ENCODE measurements at places on chromosomes 11 and 22.

GRCh38 chr22:20242393-20243175 is 25.5 kb downstream of the RTN4R start:
- no peak for DNase-seq

- no peak for DNase-seq
Measured at GRCh38 chr11:102293873-102294601, 23.2 kb upstream of the BIRC3 start.

GRCh38 chr22:30170129-30170528 is 76.4 kb downstream of the LIF start:
- no peak for DNase-seq

- DNase-seq = no peak
Measured at GRCh38 chr11:63673579-63673978, 2.4 kb upstream of the ATL3 start.

- no peak for DNase-seq
Measured at GRCh38 chr11:9577556-9577955, 4.1 kb downstream of the WEE1 start.

- peak; percentile 45 for DNase-seq
Measured at GRCh38 chr22:47322854-47323253, 560.4 kb downstream of the TBC1D22A start.

GRCh38 chr11:11587122-11587521 is 34.7 kb downstream of the GALNT18 start:
- no peak for DNase-seq

- no peak for DNase-seq
Measured at GRCh38 chr11:2793701-2794045, 91.9 kb downstream of the CDKN1C start.

- DNase-seq = no peak
Measured at GRCh38 chr22:19664951-19665783, 49.1 kb upstream of the SEPTIN5 start.

DNA sequence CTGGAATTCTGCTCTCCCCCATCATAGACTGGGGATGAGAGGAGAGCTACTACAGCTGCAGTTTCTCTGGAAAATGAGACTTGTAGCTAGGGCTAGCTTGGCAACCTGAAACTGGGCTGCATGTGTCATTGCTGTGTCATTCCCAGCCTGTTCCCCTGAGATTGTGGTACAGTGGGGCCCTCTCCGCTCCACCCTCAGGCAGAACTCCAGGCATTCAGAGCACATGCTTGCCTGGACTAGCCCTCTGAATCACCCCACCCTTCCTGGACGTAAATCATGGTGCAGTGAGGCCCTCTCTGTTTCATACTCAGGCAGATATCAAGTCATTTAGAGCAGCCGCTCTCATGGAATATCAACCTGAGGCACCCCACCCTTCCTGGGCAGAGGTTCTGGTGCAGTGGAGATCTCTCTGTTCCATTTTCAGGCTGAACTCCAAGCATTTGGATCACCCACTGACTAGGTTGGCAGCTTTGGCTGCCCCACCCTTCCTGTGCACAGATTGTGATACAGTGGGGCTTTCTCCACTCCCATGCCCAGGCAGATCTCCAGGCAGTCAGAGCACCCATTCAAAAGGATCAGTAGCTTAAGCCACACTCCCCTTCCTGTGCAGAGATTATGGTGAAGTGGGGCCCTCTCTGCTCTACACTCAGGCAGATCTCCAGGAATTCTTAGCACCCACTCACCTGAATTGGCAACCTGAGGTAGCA is 274.4 kb downstream of the C11orf87 start:
- no peak for DNase-seq

DNA sequence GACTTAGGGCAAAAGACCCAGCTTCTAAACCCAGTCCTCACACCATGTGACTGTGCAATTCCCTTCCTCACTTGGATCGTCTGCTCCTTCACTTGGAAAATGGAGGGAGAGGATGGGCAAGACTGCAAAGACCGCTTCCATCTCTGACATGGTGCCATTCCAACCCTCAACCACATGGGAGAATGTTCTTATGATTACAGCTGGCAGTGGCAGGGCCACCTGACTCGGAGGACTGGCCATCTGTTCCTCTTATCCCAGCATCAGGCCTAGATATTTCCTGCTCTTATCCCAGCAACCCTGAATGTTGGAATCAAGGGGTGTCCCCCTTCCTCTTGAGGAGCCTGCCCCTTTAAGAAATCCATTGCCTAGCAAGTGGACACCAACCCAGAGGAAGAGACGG is 15.4 kb downstream of the DSCAML1 start:
- no peak for DNase-seq

GRCh38 chr11:18623707-18624106 is 10.4 kb downstream of the SPTY2D1 start:
- DNase-seq = no peak

GRCh38 chr11:2708151-2708581 is 8.4 kb upstream of the KCNQ1OT1 start:
- DNase-seq = no peak

DNA sequence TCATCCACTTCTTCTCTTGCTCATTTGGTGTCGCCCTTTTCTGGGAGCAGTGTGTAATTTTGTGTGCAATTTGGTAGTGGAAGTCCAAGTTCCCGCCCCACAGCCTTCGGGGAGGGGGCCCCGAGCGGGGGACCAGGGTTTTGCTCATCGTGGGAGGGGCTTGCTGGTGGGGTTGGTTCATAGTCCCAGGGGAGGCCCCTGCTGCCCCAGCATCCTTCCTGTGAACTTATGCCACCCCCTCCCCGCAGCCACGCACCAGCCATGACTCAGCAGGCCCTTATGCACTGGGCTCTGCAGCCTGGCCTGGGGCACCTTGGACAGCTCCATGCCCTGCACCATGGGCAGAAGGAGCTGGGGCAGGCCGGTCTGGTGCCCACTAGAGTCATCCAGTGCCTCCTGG is 1183.6 kb downstream of the BRD1 start:
- DNase-seq = no peak

DNA sequence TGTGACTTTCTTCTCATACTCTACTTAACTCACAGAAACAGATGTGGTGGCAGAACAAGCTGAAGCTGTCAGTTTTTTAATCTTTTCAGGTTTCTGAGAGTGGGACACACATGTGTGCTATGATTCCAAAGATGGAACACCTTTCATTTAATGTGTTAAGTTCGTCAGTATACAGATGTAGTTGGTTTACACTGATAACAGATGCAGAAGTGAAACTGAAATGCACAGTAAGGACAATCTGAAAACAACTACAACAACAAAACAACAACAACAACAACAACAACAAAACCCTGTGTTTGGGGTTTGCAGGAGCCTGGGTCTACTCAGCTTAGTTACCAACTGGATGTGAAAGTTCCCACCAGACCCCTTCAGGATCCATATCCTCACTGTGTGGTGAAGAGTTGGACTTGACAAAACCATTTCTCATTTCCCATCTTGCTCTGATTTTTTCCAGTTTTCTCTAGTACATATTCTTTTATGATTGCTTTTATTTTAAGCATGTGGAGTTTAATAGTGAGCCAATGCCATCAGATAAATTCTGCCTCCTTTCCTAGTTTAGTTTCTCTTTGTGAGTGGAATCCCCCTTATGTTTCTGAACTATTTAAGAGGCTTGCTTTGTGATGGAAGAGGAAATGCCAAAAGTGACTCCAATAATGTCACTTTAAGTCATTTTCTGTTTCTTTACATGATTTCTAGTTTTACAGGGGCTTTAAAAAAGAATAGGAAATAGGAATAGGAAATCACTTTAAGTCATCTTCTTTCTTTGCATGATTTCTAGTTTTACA is 47.8 kb downstream of the ARHGAP42 start:
- DNase-seq = no peak

DNA sequence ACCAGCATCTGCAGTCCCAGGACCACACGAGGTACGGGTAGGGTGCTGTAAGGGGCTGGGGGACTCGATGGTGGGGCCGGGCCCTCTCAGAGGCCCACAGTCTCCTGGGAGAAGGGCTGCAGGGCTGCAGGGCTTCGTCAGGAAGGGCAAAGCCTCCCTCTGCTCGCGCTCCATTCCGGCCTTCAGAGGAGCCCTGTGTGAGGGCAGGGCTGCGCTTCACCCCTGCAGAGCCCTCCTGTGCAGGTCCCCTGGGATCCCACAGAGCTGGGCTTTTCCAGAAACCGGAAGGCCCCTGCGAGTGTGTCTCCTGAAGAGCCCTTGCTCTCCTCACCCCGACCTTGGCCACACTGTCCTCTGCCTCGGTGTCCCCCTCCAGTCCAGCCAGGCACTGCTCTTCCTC is 27.2 kb downstream of the WNT11 start:
- no peak for DNase-seq

- DNase-seq = no peak
Measured at GRCh38 chr22:32208681-32209080, 3.8 kb upstream of the RFPL2 start.

- no peak for DNase-seq
Measured at GRCh38 chr22:17403906-17404305, 34.6 kb downstream of the CECR2 start.

Data from NCI-H510A (cell line).